ENCODE measurements at places on chromosomes 7 and 10.

DNA sequence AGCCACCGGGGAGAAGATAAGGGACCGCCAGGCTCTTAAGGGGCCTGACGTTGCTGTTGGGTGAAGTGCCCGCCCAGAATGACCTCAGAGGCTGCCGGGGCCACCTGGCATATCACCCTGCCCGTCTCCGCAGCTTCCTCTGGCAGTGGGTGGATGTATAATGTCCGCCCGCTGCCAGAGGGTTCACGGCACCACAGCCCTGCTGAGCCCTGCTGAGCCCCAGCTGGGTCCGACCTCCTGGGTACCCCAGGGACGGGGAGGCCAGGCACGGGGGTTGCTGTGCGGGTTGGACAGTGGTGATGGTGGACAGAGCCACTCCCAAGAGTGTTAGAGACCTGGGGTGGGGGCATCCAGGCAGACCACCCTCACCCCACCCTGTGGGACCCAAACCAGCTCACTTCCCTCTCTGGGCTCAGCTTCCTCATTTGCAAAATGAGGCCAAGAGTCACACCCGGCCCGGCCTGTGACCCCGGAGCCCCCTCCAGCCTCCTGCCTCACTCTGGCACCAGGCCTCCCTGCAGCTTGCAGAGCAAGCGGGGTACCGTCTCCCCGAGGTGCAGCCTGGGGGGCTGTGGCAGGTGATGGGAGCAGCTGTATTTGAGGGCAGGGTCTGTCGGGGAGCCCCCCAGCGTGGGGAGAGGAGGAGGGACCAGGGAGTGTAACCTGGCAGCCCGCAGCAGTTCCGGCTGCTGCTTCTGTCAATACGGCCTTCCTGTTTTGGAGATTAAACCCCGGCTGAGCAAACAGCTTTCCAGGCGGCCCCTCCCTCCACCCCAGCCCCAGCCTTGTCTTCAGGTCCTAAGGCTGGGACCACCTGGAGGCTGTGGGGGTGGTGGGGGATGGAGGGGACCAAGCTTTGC, 8.4 kb upstream of the LFNG start:
- DNase-seq: no peak

- DNase-seq: no peak
Observed at GRCh38 chr7:82183634-82184033, 259.9 kb downstream of the CACNA2D1 start.

DNA sequence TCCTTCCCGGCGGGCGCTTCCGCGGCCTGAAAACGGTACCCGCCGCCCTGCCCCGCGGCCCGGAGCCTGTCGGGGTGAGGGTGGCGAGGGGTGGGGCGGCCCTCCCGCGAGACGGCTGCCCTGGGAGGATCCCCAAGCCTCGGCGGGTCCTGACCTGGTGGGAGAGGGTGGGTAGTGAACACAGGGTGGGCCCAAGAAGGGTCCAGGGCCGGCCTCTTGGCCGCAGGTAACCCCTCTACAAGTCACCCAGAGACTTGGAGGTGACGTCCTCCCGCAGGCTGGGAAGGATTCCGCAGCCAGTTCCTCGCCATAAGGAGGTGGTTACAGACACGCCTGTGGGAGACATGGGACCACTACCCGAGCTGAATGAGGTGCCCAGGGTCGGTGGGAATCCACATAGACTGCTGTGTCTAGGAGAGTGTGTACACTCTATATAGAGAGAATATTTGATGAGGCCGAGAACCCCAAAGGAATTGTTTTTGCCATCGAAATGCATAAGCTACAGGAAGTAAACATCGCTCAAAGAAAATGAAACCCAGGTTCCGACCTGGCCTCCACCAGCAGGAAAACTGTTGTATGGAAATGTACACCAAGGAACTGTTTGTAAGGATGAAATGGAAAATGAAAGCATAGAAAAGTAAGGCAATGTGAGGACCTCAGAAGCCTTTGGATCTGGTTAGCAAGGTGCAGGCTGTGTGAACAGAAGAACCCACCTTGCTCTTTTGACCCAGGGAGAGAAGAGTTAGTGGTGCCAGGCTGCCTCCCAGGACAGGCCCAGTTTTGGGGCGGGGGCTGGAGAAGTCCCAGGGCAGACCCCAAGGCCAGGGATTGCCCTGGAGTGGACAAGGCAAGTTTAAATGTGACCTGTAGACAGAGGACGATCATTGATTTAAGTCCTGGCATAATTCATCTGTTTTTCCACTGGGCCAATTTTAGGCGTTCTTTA, 659 bp downstream of the OPTN start:
- DNase-seq: peak; percentile 31

DNA sequence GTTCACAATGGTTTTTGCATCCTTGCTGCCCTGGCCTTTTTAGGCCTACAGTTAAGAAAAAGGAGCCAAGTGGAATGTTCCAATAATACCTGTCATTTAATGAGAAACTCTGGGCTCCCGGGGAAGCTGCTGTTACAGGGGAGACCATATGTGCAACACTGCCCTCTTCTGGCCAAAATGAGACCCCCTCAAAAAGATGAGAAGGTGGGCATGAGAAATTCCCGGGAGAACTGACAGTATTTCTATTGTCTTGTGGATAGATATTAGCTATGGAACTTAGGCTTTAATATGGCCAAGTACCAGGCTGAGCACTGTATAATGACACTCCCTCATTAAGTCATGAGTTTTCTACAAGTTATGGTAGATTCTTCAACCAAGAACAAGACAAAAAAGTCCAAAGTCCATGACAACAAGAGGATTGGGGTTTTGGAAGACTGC, 99.4 kb downstream of the CCDC3 start:
- DNase-seq: peak; percentile 68

DNA sequence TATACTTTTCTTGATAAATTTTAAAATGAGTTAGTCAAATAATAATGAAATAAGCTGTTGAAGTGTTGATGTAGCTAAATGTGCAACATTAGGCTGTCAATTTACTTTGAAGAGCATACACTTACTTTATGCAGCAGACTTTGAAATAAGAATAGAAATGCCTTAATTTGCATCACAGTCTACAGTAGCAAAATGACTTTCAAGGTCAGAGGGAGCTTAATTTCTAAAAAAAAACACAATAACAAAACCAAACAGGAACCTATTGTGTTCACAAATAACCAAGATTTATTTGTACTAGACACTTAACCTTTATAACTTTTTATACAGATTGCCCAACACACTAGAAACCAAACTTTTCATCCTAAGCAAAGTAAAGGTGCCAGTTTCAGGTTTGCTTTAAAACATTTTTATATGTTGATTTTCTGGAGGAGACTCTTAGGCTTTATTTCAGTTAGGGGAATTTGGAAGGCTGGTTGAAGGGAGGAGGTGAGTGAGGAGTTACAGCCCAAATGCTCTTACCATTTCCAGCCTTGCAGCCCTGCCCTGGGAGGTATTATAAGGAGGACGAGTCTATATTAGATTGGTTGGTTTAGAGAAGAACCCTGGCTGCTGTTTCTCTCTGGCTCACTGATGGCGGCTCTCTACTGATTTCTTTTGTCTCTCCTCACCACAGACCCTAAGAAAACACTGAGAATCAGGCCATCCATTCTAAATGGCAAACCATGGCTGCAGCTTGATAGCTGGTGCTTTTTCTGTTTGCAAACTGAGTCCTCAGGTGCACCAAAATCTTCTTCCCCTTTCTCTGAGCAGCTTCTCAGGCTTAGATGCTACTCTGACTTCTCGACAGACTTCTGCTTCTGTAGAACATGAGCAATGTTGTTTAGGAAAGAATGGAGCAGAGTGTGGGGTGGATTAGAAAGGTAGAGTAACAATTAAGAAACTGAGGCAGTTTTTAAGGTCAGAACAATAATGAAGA, 55.2 kb upstream of the RPA3 start:
- DNase-seq: no peak

DNA sequence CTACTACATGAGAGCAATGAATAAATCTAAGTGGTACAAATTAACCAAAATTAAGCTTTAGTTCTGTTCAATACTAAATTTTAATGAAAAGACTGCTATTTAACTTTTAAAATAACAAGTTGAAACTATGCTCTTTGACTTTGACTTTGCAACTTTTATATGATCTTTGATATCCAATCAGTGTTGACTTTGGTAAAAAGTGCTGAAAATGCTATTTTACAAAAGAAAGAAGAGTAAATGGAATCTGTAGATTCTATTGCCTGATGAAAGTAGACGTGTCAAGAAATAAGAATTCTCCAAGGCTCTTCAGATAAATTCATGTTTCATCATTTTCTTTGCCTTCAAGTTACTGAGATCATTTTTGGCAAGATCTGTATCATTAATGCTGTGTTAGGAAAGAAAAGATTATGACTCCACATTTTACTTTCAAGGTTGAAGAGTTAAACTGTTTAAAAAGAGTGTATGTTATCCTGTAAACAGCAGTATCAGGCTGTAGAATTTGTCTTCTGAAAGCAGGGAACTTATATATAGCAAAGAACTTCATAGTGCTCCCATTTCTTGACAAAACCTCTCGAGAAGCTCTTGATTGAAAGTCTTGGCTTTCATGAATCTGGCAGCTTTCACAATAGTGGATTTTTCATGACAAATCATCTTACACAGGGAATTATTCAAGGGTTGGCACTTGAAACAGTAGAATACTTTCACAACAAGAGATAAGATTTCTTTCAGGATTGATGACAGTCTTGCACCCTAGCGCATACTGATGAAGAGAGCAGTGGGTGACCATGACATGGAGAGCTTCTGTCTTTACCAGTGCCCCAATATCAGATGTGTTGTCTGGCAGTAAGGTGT, 72.1 kb downstream of the PTEN start:
- no peak for DNase-seq

GRCh38 chr10:132471125-132471451, 66.5 kb upstream of the INPP5A start:
- DNase-seq: peak; percentile 5

- DNase-seq: peak; percentile 78
Observed at GRCh38 chr10:98414932-98415730, at the start of gene PYROXD2. Gene PYROXD2 (minus strand): TSS chr10:98415182. CDS start chr10:98415135, 47 bp downstream.

GRCh38 chr10:3106928-3107425, 39.6 kb downstream of the PFKP start:
- no peak for DNase-seq

- no peak for DNase-seq
Observed at GRCh38 chr7:41174521-41174920, 528.4 kb downstream of the INHBA start.

DNA sequence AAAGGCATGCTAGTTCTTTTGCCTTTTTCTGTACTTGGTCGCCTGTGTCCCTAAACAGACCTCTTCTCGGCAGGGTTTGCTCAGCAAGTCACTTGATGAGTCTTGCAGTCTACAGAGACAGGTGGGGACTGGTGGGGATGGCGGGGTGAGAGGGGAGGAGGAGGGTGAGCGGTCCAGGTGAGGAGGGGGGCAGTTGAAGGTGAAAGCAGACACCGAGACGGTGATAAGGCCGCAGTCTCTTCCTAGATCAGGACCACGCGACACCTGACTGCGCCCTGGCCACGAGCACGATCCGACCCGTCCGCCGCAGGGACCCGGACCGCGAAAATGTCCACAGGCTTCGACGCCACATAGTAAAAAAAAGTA, 566 bp downstream of the ASNS start:
- peak; percentile 44 for DNase-seq

GRCh38 chr10:69644658-69645295, 14.7 kb downstream of the FAM241B start:
- DNase-seq: peak; percentile 77

GRCh38 chr10:71429304-71429703, 32.6 kb downstream of the CDH23 start:
- DNase-seq: no peak

GRCh38 chr7:8125680-8126444, 136.1 kb downstream of the ICA1 start:
- DNase-seq: no peak

- DNase-seq: peak; percentile 50
Observed at GRCh38 chr10:34008656-34009055, 674.2 kb upstream of the NRP1 start.

- DNase-seq: no peak
Observed at GRCh38 chr10:36475746-36476145, 649.7 kb upstream of the ANKRD30A start.

- peak; percentile 62 for DNase-seq
Observed at GRCh38 chr7:12839508-12840153, 152.2 kb downstream of the ARL4A start.

DNA sequence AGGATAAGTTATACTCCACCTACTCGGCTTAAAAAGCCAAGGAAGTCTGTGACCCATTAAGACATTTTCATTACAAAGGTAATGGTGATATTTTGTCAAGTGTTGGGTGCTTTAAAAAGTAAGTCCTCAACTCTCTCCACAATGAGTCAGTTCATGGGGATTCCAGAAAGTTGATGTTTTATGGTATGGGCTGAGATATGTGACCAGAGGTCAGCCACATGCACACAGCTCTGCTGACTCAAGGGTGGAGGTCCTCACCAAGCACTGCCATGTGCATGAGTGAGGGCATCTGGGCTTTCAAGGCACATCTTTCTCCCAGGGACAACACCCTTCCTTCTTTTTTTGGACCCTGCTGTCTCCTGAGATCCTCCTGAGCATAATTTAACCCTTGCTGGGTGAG, 292.9 kb downstream of the PTEN start:
- no peak for DNase-seq

DNA sequence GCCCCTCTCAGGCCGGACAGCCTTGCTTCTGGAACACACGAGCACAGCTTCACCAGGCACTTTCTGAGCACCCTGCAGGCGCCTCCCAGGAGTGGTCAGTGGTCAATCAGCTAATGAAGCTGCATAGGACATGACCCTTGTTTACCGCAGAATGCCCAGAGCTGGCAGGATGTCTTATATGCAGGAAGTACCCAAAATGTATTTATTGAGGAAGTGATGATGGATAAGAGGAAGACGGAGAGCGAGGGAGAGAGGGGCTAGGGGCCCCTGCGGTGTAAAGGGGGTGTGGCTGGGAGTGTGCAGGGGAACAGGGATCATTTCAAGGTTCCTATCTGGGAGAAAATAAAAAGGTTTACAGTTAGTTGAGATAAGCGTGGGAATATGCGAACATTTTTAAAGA, 3.3 kb downstream of the CYP2E1 start:
- no peak for DNase-seq

DNA sequence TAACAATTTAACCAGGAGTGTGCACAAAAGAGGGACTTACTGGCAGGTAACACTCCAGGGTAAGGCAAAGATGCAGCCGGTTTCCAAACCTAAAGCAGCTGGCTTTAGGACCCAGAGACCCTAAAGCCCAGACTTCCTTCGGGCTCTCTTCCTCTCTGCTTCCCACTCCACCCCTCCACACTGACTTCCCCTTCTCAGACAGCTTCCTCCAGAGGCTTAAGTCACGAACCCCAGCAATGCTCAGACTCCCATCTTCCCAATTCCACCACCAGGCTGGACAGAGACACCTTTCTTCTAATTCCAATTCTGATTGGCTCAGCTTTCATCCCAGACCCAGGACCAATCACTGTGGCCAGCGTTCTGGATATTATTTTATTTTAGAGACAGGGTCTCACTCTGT, 24.8 kb downstream of the STYXL1 start:
- no peak for DNase-seq

DNA sequence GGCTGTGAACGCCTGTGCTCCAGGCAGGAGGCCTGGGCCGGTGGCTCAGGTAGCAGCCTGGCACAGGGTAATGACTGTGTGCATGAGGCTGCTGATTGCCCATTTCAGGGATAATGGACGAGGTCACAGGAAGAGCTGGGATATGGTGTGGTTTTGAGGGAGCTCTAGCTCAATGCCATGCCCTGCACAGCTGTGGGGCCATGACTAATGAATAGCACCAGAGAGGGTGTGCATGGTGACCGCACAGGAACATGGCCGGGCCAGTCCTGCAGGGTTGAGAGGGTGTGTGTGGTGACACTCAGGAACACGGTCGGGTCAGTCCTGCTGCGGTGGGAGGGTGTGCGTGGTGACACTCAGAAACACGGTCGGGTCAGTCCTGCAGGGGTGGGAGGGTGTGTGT, 21.8 kb downstream of the NKX6-2 start:
- DNase-seq: no peak

Data from WTC11 (cell line).